ENCODE measurements at places on chromosomes 3 and 15.
A peak's percentile ranks its signal among the peaks of the same experiment; 100 is the strongest.

GRCh38 chr3:169886671-169887070 is 16.9 kb upstream of the LRRC31 start:
- no peak for DNase-seq

GRCh38 chr3:45064512-45065372 is 38.6 kb downstream of the CLEC3B start:
- peak; percentile 90 for DNase-seq

DNA sequence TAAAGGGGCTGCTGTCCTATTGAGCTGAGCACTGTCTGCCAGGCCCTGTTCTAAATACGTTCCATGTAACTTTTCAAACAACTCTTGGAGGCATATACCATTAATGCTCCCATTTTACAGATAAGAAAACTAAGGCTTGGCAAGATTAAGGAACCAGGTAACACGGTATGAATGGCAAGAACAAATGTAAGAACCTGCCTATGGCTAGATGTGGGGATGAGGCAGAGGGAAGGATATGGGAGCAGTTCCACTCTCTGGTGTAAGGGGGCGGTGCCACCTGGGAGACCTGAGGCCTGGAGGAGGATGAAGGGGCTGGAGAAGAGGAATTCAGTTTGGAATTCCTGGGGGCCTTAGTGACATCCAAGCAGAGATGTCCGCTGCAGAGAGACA is 3.8 kb upstream of the LMAN1L start:
- no peak for DNase-seq

DNA sequence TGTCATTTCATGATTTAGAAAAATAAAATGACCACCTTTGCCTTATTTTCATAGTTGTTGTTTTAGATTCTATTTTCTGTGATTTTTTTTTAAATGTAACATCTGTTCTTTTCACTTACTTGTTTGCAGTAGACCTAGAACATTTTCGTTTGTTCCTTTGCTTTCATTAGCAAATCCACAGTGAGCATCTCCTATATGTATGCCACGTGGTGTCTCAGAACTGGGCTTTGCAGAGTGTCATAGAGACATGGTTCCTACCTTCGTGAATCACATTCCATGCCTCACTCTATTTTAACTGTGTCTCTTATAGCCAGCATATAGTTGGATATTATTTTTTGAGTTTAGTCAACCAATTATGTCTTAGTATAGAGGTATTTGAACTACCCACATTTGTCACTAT is 118.2 kb downstream of the KLF13 start:
- no peak for DNase-seq

GRCh38 chr3:61724183-61724582 is 162.8 kb downstream of the PTPRG start:
- DNase-seq, result no peak

- DNase-seq, result no peak
Measured at GRCh38 chr3:39125841-39126500, 18.5 kb downstream of the TTC21A start.

GRCh38 chr3:15154326-15154725 is 51.7 kb upstream of the CAPN7 start:
- no peak for DNase-seq

- DNase-seq, result no peak
Measured at GRCh38 chr3:30098243-30098642, 508.2 kb upstream of the TGFBR2 start.

DNA sequence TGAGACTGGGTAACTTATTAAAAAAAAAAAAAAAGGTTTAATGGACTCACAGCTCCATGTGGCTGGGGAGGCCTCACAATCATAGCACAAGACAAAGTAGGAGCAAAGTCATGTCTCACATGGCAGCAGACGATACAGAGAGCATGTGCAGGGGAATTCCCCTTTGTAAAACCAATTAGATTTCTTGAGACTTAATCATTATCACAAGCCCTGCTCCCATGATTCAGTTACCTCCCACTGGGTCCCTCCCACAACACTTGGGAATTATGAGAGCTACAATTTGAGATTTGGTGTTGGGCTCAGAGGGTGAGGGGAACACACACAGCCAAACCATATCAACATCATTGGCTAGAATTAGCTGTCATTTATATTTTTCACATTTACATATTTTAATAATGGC is 221.0 kb downstream of the RSRC1 start:
- DNase-seq, result no peak

DNA sequence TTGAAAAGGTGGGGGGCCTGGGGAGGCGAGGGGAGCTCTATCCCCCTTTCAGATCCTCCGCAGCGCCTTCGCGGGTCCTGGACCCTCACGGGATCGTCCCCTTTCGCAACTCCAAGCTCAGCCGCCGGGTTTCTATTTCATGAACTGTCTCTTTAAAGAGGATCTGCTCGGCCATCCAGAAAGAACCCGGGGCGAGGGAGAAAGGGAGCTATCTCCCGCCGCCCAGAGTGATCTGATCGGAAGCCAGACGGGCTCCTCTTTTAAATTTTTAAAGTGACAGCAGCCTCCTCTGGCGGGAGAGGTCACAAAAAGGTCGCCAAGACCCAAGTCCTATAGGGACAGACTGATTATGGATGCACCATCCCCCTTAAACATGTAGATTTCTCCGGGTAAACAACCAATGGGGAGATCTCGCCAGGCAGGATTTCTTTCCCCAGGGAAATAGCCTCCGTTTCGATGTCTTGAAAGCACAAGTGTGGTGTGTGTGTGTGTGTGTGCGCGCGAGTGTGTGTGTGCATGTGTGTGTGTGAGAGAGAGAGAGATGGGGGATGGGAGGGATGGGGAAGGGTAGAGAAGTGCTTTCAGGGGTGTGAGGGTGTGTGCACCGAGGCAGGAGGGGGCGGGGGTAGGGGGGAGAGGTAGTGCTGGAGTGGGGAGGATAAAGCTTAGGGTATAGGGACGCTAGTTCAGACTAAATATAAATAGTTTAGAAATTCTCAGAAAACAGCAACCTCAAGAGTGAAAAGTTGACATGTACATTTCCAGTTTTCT is 516.1 kb downstream of the MECOM start:
- no peak for DNase-seq

GRCh38 chr3:123586131-123586530 is 1.3 kb upstream of the HACD2 start:
- DNase-seq, result no peak

- DNase-seq, result no peak
Measured at GRCh38 chr3:60220768-60221167, 1030.5 kb downstream of the FHIT start.

DNA sequence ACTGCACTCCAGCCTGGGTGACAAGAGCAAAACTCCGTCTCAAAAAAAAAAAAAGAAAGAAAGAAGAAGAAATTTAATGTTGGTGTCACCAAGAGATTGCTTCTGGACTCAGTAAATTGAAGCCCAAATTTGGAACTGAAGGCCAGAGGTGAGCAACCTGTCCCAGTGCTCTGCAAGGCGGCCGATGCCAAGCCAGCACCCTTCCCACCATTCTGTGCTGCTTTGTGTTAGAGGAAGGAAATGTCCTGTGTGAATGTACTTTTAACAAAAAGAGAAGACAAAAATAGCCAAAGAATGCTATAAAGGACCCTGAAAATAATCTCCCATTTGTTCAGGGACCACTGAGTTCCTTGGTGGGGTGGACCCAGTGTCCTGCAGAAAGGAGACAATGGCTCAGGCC is 44.6 kb downstream of the CDC25A start:
- no peak for DNase-seq

DNA sequence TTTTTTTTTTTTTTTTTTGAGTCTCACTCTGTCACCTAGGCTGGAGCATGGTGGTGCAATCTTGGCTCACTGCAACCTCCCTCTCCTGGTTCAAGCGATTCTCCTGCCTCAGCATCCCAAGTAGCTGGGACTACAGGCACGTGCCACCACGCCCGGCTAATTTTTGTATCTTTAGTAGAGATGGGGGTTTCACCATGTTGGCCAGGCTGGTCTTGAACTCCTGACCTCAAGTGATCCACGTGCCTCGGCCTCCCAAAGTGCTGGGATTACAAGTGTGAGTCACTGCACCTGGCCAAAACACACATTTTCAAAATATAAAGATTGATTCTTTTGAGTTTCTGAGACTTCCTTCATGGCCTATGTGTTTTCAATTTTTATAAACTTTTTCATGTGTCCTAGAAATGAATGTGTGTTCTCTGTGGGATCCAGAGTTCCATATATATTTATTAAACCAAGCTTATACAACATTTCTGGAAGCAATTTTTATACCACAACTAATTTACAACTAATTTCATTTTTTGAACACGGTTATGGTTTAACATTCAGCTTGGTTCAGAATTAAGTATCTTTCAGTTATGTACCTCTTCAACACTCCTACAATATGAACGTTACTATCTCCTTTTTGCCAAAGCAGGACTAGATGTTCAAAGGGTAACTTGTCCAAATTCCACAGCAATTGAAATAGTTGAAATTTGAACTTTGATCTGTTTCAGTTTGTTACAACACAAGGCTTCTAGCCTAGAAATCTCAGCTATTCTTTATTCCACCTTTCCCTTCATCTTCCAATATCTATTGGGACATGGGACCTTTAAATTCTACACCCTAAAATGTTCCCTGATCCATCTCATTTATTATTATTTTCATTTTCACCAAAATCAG is 1.5 kb downstream of the ACAD11 start:
- DNase-seq, result no peak

DNA sequence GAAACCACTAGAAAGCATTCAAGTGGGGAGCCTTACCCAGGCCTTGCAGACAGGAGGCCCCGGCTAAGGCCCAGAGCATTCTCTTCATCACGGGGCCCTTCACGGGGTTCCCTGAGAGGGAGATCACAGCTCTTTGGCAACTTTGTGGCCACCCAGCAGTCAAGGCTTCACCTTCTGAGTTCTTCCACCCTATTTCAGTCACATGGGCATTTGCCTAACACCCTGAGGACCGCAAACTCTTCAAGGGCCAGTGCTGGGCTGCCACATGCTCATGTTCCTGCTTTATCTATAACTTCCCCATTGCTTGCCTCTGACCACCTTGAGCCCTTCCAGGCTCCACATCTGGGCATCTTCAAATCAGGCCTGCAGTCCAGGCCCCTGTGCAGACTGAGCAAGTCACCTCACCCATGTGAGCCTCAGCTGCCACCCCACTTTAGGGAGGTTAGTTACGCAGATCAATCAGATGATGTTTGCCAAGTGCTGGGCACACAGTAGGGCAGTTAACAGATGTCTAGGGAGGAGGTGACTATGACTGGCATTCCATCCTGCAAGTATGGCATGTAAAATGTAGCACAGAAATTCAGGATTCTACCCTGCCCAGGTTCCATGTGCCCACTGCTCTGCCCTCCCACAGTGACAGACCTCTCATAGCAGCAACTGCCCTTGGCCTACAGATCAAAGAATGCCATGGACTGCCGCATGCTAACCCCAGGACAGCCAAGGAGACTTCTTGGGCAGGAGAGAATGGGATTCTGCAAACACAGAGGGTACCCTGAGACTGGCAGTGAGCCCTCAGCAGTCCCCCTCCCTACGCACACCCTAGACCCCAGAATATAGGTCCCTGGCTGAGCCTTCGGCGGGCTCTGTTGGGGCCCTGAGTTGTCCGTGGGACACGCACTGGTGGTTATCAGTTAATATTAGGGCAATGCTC is 37.6 kb upstream of the ZNF710 start:
- no peak for DNase-seq

GRCh38 chr3:122962149-122962548 is 65.4 kb downstream of the SEMA5B start:
- DNase-seq, result no peak

DNA sequence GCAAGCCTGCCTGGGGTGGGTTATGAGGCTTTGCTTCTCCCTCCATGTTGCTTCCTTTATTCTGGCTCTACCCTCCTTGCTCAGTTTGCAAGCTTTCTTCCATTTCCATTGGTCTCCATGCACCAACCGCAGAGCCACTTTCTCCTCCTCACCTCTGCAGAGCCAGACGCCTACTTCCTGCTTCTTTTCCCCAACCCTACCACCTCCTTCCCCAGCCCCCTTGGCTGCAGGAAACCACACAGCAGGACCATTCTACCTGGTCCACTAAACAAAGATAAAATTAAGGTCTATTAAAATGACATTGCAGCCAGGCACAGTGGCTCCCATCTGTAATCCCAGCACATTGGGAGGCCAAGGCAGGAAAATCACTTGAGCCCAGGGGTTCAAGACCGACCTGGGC is 10.0 kb upstream of the CAV3 start:
- no peak for DNase-seq

- DNase-seq, result no peak
Measured at GRCh38 chr15:83809345-83809744, 155.4 kb downstream of the ADAMTSL3 start.

DNA sequence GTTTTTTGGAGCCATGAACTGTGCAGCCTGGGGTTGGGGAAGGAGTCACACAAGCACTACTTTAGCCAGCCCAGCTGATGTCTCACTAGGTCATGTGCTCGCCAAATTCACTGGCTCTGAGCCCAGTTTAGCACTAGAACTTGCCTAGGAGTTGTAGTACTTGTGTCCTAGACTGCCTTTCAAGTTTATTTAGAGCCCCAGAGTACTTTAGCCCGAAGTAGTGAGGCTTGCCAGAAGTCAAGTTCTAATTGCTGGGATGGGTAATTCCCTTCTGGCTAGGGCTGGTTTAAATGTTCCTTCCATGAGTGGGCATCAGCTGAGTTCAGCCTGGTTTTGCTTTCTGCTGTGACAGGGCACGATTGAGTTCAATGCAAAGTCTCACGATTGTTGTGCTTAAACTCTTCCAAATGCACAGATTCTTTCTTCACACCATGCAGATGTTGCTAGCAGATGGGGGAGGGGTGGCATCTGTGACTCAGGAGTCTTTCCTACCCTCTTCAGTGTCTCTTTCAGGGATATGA is 228.2 kb upstream of the ZPLD1 start:
- no peak for DNase-seq

DNA sequence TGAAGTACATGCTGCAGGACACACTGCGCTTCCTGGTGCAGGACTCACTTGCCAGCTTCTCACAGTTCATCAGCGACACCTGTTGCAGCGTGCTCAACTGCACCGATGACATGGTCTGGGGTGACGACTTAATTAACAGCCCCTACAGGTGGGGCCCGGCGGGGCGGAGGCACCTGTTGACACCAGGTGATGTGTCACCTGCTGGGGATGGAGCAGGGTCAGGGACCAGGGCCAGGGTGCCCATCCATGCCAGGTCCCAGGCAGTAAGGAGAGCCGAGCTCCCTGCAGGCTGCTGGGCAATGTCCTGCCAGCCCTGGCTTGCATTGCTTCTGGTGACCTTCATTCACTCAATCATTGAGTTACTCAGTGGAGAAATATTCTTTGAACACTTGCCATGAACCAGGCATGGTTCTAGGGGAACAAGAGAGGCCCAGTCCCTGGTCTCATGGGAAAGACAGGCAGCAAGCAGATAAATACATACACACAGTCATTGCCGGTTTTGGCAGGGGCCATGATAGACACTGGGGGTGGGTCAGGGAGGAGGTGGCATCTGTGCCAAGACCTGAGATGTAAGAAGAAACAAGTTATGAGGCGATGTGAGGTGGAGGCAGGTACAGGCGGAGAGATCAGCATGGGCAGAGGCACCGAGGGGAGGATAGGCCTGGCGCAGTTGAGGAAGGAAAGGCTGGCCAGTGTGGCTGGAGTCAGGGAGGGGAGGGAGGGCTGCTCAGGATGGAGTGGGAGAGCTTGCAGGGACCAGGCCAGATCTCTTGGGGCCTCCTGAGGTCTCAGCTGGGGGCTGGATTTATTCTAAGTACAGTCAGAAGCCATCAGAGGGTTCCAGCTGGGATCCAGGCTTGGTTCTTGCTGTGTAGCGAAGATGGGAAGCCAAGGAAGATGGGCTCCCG is 30.8 kb downstream of the DNAH1 start:
- no peak for DNase-seq

GRCh38 chr15:101406036-101406435 is 83.5 kb downstream of the PCSK6 start:
- DNase-seq, result no peak

GRCh38 chr3:44722103-44722401 is 7.4 kb upstream of the ZNF501 start:
- DNase-seq, result no peak

All from CD4-positive, CD25-positive, alpha-beta regulatory T cell (primary cell).